ENCODE measurements at places on chromosomes 1 and 21.

DNA sequence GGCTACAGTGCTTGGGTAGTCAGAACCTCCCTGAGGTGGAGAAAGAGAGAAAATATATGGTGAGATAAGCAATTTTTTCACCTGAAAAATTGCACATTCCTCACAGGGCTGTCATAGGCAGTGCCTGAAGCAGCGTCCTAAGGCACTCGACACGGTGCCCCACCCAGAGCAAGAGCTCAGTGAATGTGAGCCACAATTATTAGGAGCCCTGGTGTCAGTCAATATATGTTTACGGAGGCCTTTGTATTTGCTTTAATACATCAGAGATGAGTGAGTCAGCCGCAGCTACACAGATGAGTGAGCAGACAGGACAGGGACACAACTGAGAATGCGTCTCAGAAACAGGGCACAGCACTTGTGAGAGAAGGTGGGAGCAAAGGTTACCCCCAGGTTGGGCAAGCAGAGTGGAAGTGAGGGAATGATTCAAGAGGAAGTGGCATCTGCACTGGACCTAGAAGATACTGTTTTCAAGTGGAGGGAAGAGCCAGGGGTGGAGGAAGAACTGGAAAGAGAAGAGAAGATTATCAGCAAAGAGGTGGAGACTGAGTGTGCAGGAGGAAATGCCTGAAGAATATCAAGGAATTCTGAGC, 5.2 kb upstream of the PIGC start:
- DNase-seq, result no peak

DNA sequence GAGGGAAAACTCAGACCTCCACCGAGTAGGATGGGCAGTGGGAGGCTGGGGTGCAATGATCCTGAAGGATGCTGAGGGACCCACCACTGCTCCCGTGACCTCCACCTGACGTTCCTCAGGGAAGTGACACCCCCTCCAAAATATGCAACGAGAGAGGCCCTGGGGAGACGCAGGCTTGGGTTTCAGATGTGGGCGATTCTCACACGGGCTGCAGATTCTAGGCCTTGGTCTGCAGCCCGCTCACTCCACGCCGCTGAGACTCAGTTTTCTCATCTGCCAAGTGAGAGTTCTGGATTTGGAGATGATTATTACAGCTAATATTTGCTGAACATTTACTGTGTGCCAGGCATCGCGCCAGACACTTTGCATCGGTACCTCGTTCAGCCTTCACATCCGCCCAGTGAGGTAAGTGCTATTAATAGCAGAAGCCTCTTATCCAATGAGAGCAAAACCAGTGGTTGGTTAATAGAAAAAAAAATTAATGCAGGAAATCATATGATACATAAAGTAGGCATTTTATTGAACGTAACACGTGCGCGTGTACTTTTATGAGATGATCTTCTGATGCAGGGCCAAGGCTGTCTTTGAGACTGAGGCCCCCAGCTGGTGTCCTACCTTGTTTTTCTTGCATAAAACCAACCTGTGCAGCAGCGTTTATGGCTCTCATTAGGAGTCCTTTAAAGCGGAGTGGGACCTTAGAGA, 102.0 kb upstream of the RUNX3 start:
- no peak for DNase-seq

DNA sequence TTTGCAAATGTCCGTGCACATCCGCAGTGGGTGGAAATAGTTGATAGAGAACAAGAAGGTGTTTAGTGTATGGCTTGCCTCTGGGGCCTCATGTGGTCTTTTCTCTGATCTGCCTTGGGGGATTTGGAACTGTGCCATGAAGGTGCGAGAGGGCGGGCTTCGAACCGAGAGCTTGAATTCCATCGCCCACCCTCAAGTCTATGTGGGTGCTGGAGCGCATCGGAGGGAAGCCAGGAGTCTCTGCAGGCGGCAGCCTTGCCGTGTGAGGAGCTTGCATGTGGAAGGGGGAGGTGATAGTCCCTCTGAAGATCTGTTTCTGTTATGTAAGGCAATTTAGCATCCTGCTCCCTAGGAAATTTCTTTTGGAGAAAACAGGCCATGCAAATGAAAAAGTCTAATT, 119.6 kb downstream of the HUNK start:
- DNase-seq, result no peak

DNA sequence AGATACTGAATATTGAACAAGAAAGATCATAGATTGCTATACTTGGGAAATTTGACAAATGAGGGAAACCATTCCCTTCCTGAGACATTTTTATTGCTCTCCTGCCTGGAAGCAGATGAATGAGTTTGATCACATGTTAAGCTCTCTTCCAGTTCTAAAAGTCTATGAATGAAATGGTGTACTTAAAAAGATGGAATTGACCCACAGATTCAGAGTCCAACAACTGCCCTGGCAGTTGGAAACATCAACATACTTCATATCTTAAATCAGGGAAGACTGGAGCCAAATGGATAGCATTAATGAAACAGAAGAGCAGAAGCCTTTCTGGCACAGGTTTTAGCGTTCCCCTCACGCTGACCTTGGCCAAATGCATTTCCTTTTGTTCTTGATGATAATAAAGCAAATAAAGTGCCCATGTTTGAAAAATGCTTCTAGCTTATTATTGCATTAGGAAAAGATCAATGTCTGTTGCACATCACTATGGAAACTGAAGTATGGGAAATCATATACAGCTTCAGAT, 142.6 kb downstream of the ESRRG start:
- DNase-seq, result no peak

GRCh38 chr1:224528900-224529299, 87.2 kb upstream of the CNIH3 start:
- no peak for DNase-seq

DNA sequence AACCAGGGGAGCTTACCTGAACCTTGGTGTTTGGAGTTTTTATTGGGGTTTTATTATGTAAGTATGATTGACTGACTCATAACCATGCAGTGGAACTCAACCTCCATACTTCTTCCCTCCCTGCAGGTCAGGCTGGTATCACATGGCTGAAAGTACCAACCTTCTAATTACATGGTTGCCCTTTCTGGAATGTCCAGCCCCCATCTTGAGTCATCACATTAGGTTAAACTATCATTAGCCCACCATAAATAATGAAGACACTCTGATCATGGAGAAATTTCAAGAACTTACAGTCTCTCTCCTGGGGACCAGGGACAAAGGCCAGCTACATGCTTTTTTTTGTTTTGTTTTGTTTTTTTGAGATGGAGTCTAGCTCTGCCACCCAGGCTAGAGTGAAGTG, 19.2 kb upstream of the DPH5 start:
- no peak for DNase-seq

- no peak for DNase-seq
Measured at GRCh38 chr1:3217979-3218679, 149.1 kb downstream of the PRDM16 start.

DNA sequence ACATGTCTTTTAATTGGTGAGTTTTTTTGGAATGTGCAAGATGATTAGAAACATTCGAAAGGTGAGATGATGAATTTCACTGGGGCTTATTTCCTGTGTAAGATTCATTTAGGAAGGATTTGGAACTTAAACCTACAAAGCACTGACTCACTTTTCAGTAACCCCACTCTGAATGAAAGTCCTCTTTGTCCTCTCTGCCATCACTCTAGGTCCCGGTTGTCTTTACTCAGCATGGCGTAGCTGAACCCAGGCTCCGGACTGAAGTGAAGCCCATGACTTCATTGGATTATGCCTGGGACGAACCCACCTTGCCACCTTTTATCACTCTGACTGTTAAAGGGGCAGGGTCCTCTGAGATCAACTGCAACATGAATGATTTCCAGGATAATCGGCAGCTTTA, 139.4 kb downstream of the VPS13D start:
- no peak for DNase-seq

DNA sequence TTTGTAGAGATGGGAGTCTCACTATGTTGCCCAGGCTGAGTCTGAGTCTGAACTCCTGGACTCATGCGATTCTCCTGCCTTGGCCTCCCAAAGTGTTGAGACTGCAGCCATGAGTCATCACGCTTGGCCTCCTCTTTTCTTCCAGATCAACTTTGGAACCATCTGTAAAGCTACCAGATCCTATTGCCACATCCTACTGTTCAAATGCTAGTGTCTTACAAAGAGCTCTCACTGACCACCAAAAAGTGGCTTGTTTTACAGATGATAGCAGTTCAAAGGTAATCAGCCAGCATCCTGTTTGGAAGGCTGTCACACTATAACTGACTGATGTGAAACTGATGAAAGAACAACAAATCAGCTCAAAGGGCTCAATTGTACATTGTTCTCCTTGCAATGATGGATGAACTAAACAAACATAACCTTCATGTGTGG, 221.6 kb downstream of the AKT3 start:
- no peak for DNase-seq

GRCh38 chr21:26715878-26716506, 129.2 kb downstream of the ADAMTS1 start:
- peak; percentile 61 for DNase-seq

GRCh38 chr1:63466759-63467158, 56.3 kb downstream of the ITGB3BP start:
- DNase-seq, result no peak

DNA sequence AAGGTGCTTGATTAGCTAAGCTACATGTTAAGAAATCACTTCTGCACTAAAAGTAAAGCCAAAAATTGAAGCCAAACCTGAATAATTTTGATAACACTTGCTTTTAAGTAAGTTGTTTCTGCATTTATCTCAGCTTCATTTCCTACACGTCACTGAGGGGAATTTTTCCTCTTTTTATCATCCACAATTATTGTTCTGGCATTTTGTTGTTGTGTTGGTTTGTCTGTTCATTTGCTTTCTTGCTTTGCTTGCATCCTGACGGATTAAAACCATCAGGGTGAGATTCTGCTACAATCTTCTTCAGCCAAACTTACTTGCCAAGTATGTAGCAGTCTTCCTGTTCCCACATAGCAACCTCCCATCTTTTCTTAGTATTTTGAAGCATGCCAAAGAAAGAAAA, 18.0 kb upstream of the EEIG2 start:
- DNase-seq, result no peak

DNA sequence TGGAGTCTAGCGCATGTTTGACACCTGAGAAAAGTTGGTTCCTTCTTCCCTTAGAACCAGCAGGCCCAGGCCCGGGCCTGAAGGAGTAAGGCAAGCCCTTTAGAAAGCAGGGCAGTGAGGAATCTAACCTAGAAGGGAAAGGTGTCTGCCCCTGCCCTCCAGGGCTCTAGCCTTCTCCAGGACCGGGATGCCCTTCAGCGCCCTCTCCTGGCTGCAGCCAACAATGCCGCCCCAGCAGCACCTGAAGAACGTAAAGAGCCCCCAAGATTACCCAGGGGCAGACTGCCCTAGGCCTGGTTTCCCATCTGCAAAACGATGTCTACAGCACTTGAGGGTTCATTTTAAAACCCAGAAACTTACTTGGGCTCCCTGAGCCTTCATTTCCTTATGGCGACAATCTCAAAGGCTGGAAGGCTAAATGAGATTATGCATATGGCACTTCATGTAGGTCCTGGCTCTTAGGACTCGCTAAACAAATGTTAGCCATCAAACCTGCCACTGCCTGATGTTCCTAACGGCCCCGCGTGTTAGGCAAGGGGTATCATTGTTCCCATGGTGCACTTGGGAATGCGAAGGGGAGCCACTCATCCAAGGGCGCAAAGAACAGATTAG, 106.7 kb upstream of the KLHDC7A start:
- DNase-seq, result no peak

GRCh38 chr1:53061859-53062707, at the start of gene PODN:
Gene PODN, plus strand, starts transcription at chr1:53062213. Its CDS starts 7,643 bp downstream, at chr1:53069856.
- no peak for DNase-seq

- DNase-seq, result no peak
Measured at GRCh38 chr1:227378871-227379554, 60.7 kb upstream of the CDC42BPA start.

- peak; percentile 52 for DNase-seq
Measured at GRCh38 chr1:162892906-162893611, 32.1 kb upstream of the CCDC190 start.
